CD4-positive, alpha-beta memory T cell (primary cell): ENCODE measurements at places on chromosomes 13 and 19.

GRCh38 chr19:50723735-50724521 is 764 bp downstream of the CLEC11A start:
- DNase-seq, result no peak

- peak; percentile 46 for DNase-seq
Measured at GRCh38 chr13:32650705-32651311, 64.6 kb downstream of the PDS5B start.

DNA sequence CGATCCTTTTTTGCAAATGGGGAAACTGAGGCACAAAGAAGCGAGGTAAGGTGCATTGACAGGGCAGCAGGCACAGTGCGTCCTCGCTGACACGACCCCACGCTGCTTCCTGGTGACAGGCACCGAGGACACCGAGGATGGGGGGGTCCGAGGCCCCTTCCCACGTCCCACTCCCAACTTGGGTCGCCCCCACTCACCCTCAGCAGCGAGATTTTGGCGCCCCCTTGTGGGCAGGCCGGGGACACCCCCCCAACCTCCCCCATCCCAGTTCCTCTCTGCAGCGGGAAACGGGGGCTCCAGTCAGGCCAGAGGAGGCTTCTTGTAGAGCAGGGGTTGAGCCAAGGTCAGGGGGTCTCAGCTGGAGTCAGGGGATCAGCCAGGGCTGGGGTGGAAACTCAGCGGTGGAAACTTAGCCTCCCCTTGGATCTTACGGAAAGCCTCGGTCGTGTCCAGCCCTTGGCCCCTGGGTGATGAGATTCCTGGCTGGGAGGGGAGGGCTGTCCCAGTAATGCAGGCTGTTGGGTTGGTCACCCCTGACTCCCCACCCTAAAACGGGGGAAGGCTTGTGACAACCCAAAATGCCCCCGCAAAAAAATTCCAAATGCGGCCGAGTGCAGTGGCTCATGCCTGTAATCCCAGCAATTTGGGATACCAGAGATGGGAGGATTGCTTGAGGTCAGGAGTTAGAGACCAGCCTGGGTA is 8.2 kb downstream of the SMIM24 start:
- DNase-seq, result no peak

GRCh38 chr13:62033934-62034333 is 618.3 kb upstream of the PCDH20 start:
- DNase-seq, result no peak

DNA sequence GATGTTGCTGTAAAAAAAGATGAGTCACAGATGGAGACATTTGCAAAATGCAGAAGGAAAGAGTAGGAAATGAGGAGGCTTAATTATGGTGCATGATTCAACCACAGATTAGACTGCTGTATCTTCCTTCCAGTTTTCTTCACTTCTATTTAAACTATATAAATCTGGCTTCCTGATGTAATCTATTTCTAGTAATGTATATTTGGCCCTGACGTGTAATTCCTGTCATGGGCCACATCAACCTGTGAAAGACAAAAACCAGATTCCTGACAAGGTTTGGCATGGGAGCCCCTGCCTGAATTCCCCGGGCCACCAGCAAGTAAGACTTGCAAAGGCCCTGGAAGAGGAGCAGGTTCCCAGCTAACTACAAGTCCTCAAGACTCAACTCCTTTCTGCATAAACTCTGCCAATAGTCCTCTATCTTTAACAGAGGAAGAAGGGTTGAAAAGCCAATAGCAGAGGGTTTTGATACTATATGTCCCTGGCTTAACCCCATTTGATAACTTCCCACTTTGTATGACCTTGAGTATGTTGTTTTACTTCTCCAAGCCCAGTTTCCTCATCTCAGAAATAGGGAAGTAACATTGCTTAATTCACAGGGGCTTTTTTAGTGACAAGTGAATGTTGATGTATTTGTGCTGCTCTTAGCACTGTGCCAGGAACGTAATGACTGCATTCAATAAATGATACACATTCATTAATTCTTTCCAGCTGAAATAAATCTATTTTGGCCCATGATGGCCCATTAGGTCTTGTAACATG is 172.7 kb downstream of the SPRY2 start:
- no peak for DNase-seq

- no peak for DNase-seq
Measured at GRCh38 chr19:35757231-35757748, 461 bp upstream of the HSPB6 start.

- no peak for DNase-seq
Measured at GRCh38 chr19:18265582-18265981, 8.7 kb downstream of the IQCN start.

GRCh38 chr19:45136507-45137178 is 24.1 kb downstream of the NKPD1 start:
- DNase-seq, result no peak

DNA sequence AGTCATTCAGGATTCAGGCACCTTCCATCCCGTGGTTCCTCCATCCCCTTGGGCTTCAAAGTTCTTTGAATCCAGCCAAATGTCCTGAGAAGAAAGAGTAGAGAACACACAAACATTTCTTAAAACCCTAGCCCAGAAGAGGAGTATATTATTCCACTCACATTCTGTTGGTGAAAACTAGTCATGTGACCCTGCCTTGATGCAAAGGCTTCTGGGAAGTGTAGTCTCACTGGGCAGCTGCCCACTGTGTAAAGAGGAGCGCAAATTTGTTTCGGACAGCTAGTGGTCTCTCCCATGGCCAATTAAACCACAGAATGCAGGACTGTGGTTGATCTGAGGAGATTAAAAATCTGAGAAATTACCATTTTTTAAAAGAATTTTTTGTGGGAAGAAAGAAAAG is 304.4 kb downstream of the SUCLA2 start:
- DNase-seq, result no peak

DNA sequence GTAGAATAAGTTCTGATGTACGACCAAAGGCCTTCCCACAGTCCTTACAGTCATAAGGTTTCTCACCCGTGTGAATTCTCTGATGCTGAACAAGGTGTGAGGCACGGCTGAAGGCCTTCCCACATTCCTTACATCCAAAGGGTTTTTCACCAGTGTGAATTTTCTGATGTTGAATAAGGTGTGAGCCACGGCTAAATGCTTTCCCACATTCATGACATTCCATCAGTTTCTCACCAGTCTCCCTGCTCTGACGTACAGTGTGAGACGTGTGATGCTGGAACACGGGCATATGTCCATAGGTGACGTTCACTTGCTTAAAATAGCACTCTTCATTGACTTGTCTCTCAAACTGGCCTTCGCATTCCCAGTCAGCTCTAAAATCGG is 31.0 kb upstream of the COX7A1 start:
- DNase-seq, result no peak

GRCh38 chr13:74200081-74200480 is 65.9 kb upstream of the KLF12 start:
- no peak for DNase-seq

DNA sequence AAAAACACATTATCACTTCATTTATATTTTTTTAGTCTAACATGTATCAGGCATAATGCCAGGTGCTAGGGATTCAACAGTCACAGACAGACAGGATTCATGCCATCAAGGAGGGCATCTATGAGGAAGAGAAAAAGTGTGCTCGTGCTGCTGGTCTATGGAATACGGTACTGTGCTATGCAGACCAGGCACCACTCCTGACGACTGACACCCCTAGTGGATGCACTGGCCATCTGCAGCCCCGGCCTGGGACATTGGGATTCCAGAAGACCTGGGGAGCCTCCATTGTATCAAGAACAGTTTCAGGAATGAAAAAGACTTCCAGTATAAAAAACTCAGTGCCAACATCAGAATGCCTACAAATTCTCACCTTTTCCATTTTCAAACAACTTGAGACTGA is 94.0 kb downstream of the KLF12 start:
- DNase-seq, result no peak

DNA sequence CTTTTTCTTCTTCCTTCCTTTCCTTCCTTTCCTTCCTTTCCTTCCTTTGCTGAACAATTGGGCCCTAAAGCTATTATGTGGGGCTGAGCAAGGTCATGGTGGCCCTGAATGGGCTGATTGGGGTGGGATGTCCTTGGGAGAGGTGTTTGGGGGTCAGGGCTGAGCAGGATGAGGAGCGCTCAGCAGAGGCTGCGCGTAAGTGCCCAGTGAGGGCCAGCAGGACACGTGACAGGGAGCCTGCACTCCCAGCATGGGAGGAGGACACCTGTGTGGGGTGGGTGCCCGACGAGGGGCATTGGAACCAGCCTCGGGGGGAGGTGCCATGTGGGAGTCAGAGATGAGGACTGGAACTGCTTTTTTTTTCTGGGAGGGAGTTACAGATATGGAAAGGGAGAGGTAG is 5.4 kb upstream of the LGALS7 start:
- no peak for DNase-seq

- DNase-seq, result peak; percentile 93
Measured at GRCh38 chr19:16566161-16566560, 6.1 kb downstream of the SLC35E1 start.

- no peak for DNase-seq
Measured at GRCh38 chr19:43318796-43319314, 34.6 kb upstream of the CD177 start.

DNA sequence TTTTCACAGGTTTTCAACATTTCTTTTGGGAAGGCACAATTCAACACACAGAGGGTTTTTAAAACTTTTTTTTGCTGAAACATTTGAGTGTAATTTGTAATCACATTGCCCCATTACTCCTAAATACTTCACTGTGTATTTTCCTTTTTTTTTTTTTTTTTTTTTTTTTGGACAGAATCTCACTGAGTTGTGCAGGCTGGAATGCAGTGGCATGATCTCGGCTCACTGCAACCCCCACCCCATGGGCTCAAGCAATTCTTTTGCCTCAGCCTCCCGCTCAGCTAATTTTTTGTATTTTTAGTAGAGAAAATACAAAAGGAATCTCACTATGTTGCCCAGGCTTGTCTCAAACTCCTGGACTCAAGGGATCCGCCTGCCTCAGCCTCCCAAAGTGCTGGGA is 14.8 kb upstream of the DNAJC15 start:
- no peak for DNase-seq

GRCh38 chr19:43152214-43152613 is 34.1 kb downstream of the PSG5 start:
- no peak for DNase-seq

- DNase-seq, result peak; percentile 99
Measured at GRCh38 chr19:10870955-10871603, at the start of gene CARM1. Gene CARM1 (plus strand): TSS chr19:10871553. CDS start chr19:10871703, 150 bp downstream.

GRCh38 chr19:35246466-35247092 is 2.2 kb upstream of the LSR start:
- DNase-seq, result no peak

- peak; percentile 39 for DNase-seq
Measured at GRCh38 chr19:991174-991931, 7.2 kb downstream of the WDR18 start.

DNA sequence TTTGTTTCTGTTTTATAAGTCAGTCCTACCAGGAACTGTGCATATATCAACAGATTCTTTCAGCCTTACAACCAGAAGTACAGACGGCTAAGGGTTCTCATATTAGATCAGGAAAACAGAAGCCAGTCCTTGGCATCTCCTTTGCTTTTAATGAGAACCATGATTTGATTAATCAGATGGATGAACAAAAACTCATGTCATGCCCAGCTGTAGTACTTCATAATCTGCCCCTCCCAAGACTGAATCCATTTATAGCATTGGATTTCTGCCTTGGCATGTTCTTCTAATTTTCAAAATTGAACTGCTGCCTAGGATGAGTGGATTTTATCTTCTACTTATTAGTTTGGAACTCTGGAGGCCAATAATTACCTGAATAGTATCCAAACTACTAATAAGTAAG is 617.2 kb downstream of the SLITRK5 start:
- DNase-seq, result no peak
